Tibial nerve (tissue), 4 donors: ENCODE measurements at places on chromosomes 1 and 21. TPM values are rescaled to one million over a fixed set of nuclear protein-coding genes. Genes with fewer than 3 reads are reported as not detected.

DNA sequence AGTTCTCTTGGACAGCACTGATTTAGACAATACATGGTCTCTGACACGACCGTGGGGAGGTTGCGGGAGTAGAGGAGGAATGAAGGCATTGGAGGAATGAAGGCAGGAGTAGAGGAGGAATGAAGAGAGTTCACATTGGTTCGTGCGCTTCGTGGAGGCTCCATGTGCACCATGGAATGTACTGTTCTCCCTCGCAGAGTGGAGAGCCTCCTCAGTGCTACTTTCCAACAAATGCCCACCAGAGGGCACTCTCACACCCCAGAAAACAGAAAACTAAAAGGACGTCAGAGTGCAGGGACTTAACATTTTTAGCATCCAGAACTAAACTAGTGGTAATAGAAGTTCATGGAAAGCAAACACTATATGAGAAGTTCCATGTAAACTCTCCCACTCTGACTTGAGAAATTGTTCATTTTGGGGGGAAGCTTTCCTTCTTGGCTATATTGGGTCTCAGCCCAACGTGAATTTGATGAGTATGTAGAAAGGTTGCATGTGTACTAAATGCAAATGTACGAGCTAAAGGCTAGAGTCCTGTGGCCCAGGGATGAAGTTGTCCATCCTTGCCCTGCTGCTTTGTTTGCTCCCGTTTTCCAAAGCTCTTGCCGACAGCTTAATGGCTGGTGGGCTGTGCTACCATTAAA is 211.6 kb downstream of the LMX1A start:
- H3K4me1 ChIP-seq, result no peaks in the 10 kb centered on the region
- H3K27ac ChIP-seq, result no peak overlapping the region
- no peak overlapping the region for H3K4me3 ChIP-seq
- no peaks in the 10 kb centered on the region for H3K36me3 ChIP-seq

DNA sequence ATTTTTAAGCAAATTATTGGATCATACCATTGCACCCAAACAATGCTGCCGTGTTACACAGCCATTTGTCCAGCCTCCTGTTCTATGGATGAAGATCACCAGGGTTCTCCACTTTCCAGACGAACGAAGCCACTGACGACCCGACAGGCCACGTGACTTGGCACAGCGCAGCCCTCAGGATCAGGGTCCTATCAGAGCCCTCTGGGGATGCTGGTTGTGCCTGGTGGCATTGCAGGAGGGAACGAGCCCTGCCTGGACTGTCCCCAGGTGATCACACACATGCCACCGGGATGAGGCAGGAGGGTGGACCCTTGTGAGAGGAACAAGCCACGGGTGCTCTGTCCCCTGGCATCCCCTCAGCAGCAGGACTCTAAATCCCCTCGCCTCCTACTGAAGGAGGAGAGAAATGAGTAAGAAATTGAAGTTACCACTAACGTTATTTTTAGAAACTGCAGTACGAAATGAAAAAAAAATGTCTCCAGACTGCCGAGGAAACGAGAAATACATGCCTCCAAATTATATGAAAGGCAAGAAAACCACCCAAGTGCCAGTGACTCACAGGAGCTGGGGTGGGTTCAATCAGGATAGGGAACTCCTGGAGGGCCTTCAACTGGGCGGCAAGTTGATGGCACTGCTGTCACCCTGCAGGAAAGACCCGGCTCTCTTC is 58.7 kb upstream of the PDE9A start:
- H3K27ac ChIP-seq, result no peak overlapping the region
- no peaks in the 10 kb centered on the region for H3K4me1 ChIP-seq
- no peak overlapping the region for H3K4me3 ChIP-seq
- H3K36me3 ChIP-seq, result no peaks in the 10 kb centered on the region

GRCh38 chr1:37175666-37176215 is 141.4 kb upstream of the GRIK3 start:
- H3K36me3 ChIP-seq, result no peaks in the 10 kb centered on the region

DNA sequence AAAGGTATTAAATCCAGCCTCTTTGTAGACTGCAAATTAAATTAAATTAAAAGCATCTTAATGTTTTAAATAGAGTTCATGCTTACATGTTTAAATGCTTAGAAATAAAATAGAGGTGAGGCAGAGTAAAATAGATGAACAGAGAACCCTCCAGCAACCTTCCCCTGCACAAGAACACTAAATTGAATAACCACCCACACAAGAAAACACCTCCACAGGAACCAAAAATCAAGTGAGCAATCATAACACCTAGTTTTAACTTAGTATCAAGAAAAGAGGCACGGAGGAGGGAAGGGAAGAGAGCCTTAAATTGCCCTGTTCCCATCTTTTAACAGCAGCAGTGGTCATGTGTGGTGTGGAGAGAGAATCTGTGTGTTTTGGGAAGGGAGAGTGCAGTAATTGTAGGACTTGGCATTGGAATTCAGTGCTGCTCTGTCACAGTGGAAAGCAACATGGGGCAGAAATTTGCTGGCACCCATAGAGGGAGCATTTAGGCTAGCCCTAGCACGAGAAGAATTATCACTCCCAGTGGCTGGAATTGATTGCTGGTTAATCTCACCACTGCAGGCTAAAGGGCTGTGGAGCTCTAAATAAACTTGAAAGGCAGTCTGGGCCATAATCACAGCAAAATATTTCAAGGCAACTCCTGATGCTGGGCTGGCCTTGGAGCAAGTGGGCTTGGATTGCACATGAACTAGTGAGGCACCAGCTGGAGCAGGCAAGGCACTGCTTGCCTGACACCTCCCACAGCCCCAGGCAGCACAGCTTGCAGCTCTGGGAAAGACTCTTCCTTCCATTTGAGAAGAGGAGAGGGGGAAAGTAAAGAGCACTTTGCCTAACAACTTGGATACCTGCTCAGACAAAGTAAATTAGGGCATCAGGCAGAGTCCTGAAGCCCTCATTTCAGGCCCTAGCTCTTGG is 1478.8 kb downstream of the NCAM2 start:
- no peaks in the 10 kb centered on the region for H3K4me1 ChIP-seq
- no peak for DNase-seq
- H3K36me3 ChIP-seq, result no peaks in the 10 kb centered on the region

- peaks cover 35% of the 10 kb centered on the region for H3K36me3 ChIP-seq
- H3K27ac ChIP-seq, result no peak overlapping the region
- H3K4me1 ChIP-seq, result no peaks in the 10 kb centered on the region
- DNase-seq, result no peak
- no peaks in the 10 kb centered on the region for H3K27me3 ChIP-seq
- no peak overlapping the region for H3K4me3 ChIP-seq
Measured at GRCh38 chr1:156308078-156308477, 9.0 kb upstream of the VHLL start.

The FAM78B gene
- total RNA-seq, result 5.1 TPM

The ALX3 gene
- total RNA-seq, result not detected
